ENCODE measurements at places on chromosomes 5 and 9.

DNA sequence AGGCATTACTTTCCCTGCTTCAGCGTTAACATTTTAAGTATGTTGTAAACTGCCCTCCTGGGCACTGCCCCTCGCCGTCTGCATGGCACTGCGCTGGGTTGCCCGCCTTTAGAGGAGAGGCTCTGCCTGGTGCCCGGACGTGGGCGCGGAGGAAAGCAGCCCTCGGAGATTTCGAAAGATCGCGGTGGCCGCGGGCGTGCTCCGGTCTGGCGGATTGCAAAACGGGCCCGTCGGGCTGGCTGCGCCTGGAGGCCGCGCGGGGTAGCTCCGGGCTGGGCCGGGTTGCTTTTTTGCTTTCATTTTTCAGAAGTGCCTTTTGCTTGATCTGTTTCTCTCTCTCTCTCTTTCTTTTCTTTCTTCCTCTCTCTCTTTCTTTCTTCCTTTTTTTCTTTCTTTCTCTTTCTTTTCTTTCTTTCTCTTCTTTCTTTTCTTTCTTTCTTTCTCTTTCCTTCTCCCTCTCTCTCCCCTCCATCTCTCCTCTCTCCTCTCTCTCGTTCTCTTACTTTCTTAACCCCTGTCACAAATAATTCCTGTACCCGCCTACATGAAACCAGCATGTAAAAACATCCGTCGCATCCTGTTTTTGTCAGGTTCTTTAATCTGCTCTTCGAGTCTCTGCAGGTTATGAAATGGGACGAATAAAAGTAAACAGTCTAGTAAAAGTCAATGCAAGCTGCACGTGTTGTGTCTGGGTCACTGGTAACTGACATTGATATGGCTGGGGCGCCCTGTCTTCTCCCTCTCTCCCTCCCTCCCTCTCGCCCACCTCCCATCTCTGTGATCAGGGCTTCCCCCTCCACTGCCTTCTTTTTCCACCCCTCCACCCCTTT lies 1.7 kb downstream of the FST start:
- DNase-seq: peak; percentile 57

DNA sequence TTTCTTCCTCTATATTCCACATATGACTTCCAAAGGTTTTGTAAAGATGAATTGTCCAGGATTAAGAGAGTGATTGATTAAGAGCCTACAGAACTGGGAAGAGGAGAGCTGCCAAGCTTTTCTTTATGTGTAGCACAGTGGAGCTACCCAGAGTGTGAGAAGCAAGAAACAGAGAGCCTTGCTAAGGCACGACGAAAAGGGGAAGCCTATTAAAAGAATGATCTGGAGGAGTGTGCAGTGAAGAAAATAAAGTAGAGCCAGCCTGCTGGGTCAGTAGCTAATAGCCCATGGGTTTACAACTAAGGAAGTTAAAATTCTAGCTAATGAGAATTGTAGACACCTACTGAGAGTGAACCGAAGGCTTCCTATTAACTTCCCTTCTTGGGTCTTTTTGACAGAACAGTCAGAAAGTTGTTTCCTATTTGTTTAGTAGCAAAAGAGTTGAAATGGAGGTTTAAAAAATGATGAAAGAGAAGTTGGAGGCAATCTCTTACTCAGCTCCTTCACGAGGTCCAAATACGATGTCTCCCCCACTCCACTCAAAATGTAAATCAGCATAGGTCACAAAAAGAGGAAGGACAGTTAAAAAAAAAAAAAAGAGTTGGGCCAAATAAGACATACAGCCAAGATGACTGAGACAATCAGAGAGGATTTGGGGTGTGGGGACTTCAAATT lies 957 bp upstream of the PRR16 start:
- DNase-seq: no peak

GRCh38 chr5:50717651-50718050 lies 51.2 kb downstream of the PARP8 start:
- DNase-seq: no peak

DNA sequence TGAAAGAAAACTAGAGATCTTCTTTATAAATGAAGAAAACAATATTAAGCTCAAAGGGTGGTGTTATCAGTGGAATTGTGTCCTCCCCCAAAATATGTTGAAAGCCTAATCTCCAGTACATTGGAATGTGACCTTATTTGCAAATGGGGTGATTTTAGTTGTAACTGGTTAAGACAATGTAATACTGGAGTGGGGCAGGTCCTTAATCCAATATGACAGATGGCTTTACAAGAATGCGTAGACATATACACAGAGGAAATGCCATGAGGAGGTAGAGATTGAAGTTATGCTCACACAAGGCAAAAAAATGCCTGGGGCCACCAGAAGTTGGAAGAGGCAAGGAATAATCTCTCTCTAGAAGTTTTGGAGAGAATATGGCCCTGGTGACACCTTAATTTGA lies 13.7 kb upstream of the TRIM32 start:
- DNase-seq: no peak

- no peak for DNase-seq
These were observed 138.0 kb downstream of the TMEM232 start for GRCh38 chr5:110588286-110588980.

Data from stimulated activated CD8-positive, alpha-beta memory T cell treated with anti-CD3 and anti-CD28 coated beads, Interleukin-15, amount 100 ng/mL, for 48 hours (primary cell).